Stimulated activated CD8-positive, alpha-beta memory T cell treated with anti-CD3 and anti-CD28 coated beads, Interleukin-7, amount 100 ng/mL, for 4 hours (primary cell): ENCODE measurements at places on chromosomes 16 and 17.

GRCh38 chr17:39099663-39100286 is 51.7 kb downstream of the PLXDC1 start:
- no peak for DNase-seq

- no peak for DNase-seq
These were observed 165.4 kb downstream of the COPRS start for GRCh38 chr17:31693433-31694220.

DNA sequence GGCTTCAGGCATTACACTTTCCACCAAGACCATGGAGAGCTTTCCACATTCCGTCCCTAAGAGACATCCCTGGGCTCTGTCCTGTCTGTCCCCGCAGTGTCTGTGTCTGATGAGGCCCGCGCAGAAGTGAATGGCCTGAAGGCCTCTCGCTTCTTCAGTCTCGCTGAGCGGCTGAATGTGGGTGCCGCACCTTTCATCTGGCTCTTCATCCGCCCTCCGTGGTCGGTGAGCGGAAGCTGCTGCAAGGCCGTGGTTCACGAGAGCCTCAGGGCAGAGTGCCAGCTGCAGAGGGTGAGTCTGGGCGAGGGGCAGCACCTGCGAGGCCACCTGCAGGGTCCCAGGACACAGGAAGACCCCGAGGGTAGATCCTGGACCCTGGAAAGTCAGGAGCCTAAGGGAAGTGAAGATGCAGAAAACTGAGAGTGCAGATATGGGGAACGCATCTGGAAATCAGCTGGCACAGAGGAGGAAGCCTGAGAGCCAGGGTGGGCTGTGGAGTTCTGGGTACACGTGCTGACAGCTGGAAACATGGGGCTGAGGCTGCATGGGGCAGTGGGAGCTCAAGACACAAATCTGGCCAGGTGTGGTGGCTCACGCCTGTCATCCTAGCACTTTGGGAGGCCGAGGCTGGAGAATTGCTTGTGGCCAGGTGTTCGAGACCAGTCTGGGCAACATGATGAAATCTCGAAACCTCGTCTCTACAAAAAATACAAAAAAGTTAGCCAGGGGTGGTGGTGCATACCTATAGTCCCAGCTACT is 8.0 kb downstream of the CCNF start:
- DNase-seq, result no peak

GRCh38 chr17:20989991-20990855 is 52.6 kb downstream of the USP22 start:
- DNase-seq, result no peak

DNA sequence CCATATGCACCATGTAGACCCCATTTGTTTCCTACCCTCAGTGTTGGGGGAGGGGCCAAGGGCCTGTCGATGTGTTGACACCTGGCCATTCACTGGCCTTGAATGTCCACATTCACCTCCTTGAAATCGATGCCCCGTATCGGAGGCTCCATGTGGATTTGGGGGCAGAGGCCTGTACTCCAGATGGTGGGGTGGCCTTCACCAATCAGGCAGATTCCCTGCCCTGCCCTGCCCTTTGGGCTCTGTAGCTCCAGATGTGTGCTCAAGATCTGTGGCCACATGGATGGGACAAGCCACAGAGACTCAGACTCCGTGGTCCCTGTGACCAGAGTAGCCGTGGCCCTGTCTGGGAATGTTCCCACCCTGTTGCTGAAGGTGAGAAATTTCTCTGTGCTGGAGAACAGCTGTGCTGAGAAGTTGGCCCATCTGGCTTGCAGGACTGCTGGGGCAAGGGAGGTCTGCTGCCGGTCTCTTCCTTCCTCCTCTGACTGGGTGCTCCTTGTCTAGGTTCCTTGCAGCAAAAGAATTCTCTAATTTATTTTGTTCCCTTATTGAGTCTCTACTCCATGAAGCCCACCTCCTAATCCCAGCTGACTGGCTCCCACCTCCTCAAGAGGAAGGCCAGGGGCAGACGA is 221.3 kb downstream of the SEC14L1 start:
- no peak for DNase-seq

GRCh38 chr17:78761789-78762406 is 20.2 kb downstream of the CYTH1 start:
- DNase-seq, result no peak

- DNase-seq, result no peak
These were observed 23.2 kb downstream of the COIL start for GRCh38 chr17:56937687-56938086.

GRCh38 chr17:34998205-34998604 is 17.9 kb downstream of the LIG3 start:
- peak; percentile 58 for DNase-seq

- no peak for DNase-seq
These were observed 18.1 kb downstream of the SPNS2 start for GRCh38 chr17:4516735-4517134.

GRCh38 chr17:12463102-12463501 is 202.6 kb upstream of the MYOCD start:
- DNase-seq, result no peak

GRCh38 chr16:87212026-87212425 is 105.2 kb downstream of the C16orf95 start:
- no peak for DNase-seq

GRCh38 chr17:21814776-21815175 is 122.5 kb downstream of the KCNJ18 start:
- DNase-seq, result no peak

DNA sequence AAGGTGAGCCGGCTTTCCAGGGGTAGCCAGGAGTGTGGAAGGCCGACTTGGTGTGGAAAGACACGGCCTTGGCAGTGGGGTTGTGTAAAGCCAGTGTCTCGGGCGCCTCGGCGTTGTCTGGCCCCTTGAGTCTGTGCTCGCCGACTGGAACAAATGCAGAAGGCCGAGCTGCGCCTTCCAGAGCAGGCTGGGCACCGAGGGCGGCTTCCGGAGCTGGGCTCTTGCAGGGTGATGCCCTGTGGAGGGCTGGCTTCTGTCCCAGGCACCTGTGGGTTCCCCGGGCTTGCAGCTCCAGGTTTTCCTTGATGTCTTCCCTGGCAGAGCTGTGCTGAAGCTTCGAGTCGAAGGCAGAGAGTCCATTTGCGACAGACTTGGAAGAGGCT is 8.0 kb downstream of the ZNF750 start:
- DNase-seq, result no peak

DNA sequence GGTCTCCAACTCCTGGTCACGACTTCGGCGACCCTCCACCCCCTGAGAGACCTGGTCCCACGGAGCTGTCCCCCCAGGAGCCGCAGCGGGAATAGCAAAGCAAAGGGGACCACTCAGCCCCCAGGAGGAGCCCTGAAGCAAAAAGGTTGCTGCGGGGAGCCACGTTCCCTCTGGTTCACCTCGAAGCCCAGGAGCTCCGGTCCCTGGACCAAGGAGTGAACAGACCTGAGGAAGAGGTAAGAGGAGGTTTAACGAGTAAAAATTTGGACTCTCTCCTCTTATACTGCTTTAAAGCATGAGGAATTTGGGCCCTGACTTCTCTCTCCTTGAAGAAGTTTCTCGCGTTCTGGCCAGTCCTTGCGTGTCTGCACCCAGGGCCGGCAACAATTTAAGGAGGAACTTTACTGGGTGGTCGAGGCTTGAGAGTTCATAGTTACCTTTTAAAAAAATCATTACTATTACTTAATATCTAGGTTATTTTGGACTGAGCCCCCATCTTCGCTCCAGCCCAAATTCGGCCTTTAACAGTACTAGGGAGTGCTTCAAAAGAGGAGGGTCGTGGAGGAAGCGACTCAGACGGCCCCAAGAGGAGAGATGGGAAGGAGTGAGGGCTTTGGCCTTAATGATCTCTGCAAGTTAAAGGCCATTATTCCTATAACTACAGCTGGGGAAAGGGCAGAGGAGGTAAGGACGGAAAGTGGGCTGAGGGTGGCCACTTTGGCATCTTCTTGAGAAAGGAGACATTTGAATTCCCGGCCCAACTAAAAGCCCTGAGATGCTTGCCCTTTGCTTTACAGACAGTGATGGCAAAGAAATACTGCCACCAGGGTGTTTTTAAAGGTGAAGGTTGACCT is 16.9 kb upstream of the HOXB9 start:
- DNase-seq, result no peak

GRCh38 chr16:83913245-83913633 is 14.3 kb downstream of the MLYCD start:
- no peak for DNase-seq

GRCh38 chr17:2093349-2093748 is 38.4 kb downstream of the HIC1 start:
- no peak for DNase-seq

GRCh38 chr17:78475211-78475610 is 96.8 kb downstream of the PGS1 start:
- DNase-seq, result no peak

DNA sequence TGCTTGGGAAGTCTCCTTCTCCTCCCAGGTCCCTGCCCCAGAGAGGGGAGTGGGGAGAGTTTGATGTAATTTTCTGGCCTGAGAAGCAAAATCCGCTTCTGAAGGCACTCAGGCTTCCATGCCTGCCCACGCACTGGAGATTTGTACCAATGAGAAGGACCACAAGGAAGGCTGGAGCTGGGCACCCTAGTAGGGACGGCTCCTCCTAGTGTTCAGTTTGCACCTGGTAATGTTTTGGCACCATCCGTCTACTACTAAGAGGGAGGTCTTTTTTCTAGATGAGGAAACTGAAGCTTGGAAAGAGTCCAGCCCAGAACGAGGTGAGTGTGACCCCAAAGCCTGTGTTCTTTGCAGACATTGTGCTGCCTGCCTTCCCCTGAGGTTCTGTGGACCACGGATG is 83.6 kb upstream of the NLRP1 start:
- DNase-seq, result no peak

GRCh38 chr17:82446649-82447048 is 3.9 kb downstream of the CYBC1 start:
- no peak for DNase-seq

DNA sequence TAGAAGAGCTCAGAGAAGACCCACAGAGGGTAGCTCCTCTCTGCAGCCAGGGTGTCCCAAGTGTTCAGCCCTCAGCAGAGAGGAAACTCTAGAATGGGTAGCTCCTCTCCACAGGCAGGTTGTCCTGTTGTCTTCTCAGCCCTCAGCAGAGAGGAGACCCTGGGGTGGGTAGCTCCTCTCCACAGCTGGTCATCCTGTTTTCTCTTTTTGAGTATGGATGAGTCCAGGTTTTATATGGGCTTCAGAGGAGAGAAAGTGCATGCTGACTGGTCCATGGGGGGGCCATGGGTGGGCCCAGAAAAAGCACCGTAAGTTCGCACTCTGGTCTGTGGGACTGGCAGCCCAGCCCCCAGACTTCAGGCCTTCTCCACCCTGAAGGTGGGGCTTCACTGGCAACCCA is 48.4 kb downstream of the ESRP2 start:
- DNase-seq, result no peak

- no peak for DNase-seq
These were observed 29.2 kb downstream of the DCAKD start for GRCh38 chr17:45022288-45022648.

DNA sequence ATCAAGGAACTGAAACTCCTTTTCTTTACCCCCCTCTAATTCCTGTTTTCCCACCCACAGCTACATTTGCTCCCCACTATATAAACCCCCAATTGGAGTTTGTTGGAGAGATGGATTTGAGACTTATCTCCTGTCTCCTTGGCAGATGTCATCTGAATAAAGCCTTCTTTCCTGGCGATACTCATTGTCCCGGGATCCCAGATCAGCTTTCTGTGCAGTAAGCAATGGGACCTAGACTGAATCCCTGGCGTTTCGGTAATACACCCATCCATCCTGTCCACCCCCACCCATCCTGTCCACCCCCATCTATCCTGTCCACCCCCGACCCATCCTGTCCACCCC is 22.2 kb downstream of the QPRT start:
- DNase-seq, result no peak

DNA sequence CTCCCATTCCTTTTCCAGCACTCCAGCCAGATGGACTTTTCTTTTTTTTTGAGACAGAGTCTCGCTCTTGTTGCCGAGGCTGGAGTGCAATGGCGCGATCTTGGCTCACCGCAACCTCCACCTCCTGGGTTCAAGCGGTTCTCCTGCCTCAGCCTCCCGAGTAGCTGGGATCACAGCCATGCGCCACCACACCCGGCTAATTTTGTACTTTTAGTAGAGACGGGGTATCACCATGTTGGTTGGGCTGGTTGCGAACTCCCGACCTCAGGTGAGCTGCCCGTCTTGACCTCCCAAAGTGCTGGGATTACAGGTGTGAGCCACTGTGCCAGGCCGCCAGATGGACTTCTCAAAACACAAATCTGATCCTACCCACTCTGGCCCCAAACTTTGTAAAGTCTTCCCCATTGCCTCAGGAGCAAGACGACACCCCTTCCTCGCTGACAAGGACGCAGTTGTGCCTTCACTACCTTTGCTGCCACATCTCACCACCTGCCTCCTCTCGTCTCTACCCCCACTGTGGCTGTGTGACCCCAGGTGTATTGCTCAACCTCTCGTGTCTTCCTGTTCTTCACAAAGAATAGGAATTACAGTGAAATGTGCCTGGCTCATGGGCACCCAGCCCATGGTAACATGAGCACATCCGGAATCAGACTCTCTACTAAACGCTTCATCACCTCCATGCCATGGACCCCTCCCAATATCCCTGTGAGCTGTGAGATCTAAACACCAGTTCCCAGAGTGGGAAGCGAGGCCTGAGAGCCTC is 3.7 kb upstream of the BANP start:
- DNase-seq, result no peak

- DNase-seq, result no peak
These were observed 39.6 kb downstream of the GDE1 start for GRCh38 chr16:19482291-19482690.

- no peak for DNase-seq
These were observed 546 bp upstream of the PSMD7 start for GRCh38 chr16:74296104-74296431.

GRCh38 chr17:27601069-27601974 is 29.7 kb upstream of the LGALS9 start:
- DNase-seq, result peak; percentile 76

DNA sequence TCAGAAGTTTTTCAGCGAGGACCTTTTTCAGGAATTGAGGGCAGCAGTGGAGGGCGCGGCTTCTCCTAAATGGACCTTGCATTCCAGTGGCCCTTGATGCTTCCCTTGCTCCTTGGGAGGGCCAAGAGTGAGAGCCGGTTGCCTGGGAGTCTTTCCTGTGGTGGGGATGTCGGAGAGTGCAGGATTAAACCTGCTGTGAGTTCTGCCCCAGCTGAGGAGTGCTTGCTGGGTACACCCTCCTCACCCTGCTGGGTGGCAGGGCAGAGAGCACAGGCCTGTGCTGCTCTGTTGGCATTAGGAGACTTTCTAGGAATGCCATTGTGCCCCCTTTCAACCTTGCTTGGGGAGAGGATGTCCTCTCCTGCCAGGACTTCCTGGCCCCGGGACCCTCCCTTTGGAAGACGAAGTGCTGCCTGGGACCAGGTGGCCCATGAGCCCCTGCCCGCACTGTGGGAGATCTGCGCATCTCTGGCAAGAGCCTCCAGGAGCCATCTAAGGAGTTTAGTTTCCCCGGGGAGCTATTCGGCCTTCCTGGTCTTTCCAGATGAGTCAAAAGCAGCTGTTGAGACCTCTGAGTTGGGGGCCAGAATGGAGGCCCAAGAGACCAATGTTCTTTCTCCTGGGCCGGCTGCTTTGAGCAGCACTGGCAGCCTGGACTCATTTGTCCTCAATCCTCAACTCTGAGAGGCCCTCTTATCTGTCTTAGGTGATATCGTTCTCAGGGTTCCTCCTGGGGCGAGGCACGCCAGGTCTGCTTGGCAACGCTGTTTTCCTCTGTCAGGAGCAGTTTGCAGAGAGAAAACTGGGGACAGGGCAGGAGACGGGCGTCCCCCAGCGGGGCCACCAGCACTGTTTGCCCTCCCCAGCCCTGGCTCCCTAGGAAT is 5.6 kb downstream of the LLGL2 start:
- DNase-seq, result no peak

GRCh38 chr17:32276171-32276601 is 10.6 kb downstream of the RHBDL3 start:
- no peak for DNase-seq
